ENCODE measurements at places on chromosomes 16 and 17. TPM values are rescaled to one million over a fixed set of nuclear protein-coding genes. Genes with fewer than 3 reads are reported as not detected.

The ALG1 gene
- total RNA-seq = 38.1 TPM

The TEX14 gene
- total RNA-seq = 0.28 TPM

The DCXR gene
- total RNA-seq = 129 TPM

The CORO6 gene
- total RNA-seq = 35.0 TPM

The PIMREG gene
- total RNA-seq = 52.2 TPM

The TAT gene
- 0.13 TPM for total RNA-seq

The IGF2BP1 gene
- 56.5 TPM for total RNA-seq

The C17orf50 gene
- total RNA-seq = not detected

The SLC38A8 gene
- not detected for total RNA-seq

The EPOP gene
- 10.6 TPM for total RNA-seq

The PSMD3 gene
- total RNA-seq = 130 TPM

The LRRC75A gene
- 15.8 TPM for total RNA-seq

All from PC-9 (cell line).